ENCODE measurements at places on chromosomes 3 and 15.

DNA sequence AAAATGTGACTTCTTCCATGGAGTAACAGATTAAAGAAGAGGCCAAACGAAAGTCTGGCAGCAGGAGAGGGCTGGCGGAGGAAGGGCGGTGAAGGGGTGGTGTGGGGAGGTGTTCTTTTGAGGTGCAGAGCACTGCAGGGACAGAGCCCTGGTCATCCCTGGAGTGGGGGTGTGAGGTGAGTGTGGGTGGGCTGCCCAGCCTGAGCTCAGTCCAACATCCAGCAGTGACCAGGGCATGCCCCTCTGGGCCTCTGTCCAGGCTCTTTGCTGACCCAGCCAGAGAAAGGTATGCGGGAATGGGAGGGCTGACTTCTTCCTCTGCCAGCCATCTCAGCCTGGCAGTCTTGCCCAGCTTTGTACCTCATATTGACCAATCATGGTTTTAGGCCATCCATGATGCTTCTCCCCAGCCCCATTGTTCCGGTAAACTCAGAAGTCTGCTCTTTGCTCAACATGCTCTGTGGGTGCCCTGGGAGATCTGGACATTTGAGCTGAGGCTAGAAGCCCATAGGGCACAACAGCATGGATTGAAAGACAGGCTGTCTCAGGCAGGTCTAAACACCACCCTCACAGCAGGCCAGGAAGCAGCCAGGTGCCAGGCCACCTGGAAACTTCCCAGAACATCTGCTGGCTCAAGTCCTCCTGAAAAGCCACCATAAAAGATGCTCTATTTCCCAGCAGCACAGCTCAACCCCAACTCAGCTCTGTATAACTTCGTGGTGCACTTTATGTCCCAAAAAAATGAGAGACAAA lies 25.9 kb upstream of the CXCR6 start:
- no peak for DNase-seq

GRCh38 chr3:64237083-64237482 lies 11.8 kb upstream of the PRICKLE2 start:
- DNase-seq, result no peak

- DNase-seq, result peak; percentile 93
Measured at GRCh38 chr3:111761309-111761795, 97.7 kb upstream of the PHLDB2 start.

DNA sequence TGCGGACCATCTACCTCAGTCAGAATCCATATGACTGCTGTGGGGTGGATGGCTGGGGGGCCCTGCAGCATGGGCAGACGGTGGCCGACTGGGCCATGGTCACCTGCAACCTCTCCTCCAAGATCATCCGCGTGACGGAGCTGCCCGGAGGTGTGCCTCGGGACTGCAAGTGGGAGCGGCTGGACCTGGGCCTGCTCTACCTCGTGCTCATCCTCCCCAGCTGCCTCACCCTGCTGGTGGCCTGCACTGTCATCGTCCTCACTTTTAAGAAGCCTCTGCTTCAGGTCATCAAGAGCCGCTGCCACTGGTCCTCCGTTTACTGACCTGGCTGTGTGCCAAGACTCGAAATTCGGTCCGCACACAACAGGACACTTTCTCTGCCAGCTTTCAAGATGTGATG lies 21.9 kb downstream of the NRROS start:
- no peak for DNase-seq

DNA sequence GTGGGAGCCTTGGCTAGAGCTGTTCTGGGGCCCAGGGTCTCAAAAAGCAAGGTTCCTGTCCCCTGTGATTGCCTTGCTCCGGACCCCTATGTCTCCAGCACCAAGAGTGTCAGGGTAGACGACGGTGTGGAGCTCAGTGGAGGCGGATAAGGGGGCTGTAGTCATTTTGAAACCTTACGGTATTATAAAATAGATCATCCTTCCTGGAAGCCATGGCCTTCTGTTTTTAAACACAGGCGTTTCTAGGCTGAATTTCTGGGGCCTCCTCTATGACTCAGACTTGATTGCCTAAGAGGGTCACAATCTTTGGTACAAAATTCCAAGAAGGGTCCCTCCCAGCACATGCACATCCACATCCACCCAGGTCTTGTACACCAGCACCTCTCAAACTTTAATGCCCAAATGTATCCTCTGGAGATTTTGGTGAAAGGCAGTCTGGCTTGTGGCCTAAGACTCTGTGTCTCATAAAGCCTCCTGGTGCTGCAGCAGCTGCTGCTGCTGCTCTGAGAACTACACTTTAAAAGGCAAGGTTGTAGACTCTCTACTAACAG lies 70.5 kb upstream of the XCR1 start:
- peak; percentile 26 for DNase-seq

- no peak for DNase-seq
Measured at GRCh38 chr15:59406446-59406845, 31.5 kb upstream of the FAM81A start.

DNA sequence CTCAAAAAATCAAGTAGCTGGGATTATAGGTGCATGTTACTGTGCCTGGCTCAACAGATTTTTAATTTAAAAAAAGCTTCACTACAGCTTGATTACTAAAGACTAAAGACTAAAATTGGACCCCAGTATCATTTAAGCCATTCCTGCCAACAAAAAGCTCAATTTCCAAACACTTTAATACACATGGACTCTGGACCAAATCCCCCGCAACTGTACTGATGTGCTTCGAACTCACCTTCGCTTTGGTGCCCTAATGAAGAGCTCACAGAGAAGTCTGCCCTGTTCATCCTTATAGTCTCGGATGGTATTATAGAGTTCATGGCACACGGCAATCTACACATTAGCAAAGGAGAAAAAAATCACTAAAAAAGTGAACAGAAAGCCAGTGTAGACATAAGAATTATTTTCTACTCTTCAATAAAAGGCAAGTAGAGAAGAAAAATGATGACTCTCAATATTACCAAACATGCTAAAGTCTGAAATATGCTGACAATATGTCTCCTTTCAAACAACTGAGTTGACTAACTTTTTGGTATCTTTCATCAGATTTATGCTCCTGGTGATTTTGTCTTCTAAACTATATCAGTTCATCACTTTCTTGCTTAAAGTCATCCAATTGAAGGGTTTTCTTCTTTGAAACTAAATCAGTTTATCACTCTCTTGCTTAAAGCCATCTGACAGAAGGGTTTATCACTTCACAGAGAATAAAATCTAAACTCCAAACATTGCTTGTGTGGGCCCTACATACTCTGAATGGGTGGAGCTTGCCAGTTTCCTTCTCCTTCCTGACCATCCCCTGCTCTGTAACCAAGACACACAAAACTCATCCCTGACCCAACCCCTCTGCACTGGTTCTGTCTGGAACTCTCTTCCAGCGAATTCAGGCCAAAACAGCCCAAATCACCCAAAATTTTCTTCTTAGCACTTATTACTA lies 7.2 kb downstream of the PBRM1 start:
- peak; percentile 17 for DNase-seq

- no peak for DNase-seq
Measured at GRCh38 chr15:94182883-94183282, 48.5 kb upstream of the MCTP2 start.

DNA sequence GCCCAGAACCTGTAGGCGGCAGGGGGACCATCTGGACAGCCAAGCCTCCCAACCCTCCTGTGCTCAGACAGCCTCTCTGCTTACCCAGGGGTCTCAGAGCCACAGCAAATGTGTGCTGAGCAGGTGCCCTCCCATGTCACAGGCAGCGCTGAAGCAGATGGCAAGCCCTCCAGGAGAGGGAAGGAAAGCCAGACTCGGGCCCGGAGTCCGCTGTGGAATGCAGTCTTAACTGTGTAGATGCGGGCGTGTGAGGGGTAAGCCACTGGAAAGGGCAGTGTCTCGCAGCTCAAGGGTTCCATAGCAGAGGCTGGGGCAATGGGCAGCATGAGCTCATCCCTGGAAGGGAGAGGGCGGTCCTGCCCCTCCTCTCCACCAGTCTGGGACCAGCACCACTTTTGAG lies 45.6 kb downstream of the UMPS start:
- DNase-seq, result no peak

DNA sequence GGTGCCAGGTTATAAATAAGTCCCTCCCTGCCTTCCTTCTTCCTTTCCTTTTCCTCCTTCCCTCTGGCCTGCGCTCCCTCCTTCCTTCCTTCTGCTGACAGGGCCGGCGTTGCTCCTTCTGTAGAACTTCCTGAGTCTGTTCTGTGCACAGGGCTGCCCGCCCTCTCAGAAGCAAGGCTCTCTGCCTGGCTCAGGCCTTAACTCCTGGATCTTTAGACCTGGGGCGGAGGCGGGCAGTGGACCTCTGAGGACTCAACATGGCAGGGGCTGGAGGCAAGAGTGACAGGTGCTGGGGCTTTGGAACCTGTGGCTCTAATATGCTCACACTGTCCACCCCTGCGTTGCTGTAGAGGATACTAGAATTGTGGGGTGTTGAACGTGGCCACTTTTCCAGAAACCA lies 86.4 kb upstream of the SEC13 start:
- DNase-seq, result no peak

GRCh38 chr3:185131602-185132256 lies 21.1 kb downstream of the C3orf70 start:
- DNase-seq, result no peak

- peak; percentile 43 for DNase-seq
Measured at GRCh38 chr15:79811406-79812405, 85.1 kb downstream of the MTHFS start.

DNA sequence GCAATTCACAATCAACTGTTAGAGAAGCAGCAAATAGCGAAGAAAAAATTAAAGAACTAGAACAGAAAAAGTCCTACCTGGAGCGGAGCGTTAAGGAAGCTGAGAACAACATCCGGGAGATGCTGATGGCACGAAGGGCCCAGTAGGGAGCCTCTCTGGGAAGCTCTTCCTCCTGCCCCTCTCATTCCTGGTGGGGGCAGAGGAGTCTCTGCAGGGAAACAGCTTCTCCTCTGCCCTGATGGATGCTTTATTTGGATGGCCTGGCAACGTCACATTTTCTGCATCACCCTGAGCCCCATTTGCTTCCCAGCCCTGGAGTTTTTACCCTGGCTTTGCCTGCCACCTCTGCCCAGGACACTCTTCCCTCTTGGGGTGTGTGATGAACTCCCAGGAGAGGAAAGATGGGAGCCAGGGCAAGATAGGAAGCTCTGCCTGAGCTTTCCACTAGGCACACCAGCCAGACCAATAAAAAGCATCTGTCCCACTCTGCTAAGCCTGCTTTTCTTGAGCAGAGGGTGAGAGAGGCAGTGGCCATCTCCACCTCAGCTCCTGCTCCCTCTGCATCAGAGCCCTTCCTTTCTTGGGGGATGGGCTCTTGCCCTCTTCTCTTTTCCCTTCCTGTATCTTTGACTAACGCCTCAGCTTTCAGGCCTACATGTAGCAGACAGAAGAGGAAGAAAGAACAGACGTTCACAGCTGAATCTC lies 39.4 kb downstream of the PPARG start:
- no peak for DNase-seq

- DNase-seq, result peak; percentile 86
Measured at GRCh38 chr3:127672429-127673190, at the start of gene ABTB1. TSS of gene ABTB1 (plus strand) at chr3:127672952. CDS start at chr3:127673026, 74 bp downstream.

DNA sequence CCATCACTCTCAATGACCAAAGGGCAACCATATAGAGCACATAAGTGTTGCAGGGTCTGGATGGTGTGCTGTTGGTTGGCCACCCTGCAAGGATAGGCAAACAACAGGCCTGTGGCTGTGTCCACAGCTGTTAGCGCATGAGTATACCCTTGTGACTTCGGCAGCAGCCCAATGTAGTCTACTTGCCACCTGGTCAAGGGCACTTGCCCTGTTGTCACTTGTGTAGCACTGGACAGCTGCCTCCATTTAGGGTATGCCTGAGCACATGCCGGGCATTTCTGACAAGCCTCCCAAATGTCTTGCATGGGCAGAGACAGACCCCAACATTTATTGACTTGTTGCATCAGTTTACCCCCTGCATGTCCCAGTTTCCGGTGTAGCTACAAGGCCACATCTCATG lies 12.8 kb downstream of the CCRL2 start:
- DNase-seq, result no peak

- DNase-seq, result peak; percentile 76
Measured at GRCh38 chr3:131526801-131527347, 24.1 kb upstream of the MRPL3 start.

DNA sequence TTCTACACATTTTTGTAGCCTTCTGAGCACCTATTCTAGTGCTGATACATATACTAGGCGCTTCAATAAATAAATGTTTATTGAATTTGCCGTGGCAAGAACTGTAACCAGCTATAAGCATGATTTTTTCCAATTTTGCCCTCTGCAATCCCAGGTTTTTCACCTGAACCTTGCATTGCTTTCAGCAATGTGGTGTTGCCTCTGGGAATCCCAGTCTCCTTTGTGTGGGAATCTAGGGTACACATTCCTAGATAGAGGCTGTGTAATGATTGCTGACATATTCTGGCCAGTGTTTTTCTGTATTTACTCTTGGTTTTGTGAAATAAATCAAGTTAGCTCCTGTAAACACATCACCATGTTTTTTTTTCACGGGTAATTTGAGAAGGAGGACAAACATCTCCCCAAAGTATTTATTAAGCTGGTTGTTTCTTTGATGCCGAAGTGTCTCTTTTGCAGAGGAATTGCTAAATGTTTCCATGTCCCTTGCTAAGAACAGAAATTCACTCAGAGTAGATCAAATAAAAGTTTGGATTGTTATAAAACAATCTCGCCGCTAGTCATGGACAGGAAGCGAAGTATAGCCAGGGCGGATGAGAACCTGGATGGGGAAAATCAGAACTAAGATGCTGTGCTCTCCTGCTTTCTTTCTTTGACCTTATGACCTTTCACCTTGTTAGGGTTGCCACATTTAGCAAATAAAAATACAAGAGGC lies 1.2 kb downstream of the CFAP91 start:
- no peak for DNase-seq
